Mucosa of gallbladder (tissue), 1 donor: ENCODE measurements at places on chromosomes 11 and 22. TPM values are rescaled to one million over a fixed set of nuclear protein-coding genes. Genes with fewer than 3 reads are reported as not detected.

DNA sequence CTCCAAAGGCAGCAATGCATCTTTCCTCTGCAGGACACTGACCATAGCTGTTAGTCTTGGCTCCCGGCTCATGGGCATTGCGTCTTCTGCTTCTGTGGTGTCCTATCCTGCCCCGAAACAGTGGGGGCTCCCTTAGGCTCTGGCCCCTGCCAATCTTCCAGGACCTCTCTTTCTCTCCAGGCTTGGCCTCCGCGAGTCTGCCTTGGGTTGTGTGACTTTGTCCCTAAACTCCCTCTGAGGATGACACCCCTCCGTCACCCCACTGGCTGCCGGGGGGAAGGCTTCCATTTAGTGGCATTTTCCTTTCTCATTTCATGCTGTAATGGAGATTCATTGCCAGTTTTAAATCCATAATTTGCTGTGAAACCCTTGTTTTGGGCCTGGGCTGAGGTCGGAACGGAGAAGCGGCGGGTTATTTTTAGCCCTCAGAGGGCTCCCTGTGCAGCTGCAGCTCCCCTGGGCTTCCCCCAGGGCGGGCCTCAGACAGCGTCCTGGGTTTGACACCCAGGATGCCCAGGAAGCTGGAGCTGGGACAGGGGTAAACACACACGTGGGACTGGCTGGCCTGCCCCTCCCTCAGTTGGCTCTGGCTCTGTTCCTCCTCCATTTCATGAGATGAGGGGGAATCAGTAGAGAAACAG is 156.1 kb downstream of the ST3GAL4 start:
- DNase-seq, result no peak

- no peak for DNase-seq
Measured at GRCh38 chr11:12467610-12468009, 90.2 kb downstream of the PARVA start.

GRCh38 chr11:31480930-31481329 is 28.5 kb downstream of the IMMP1L start:
- no peak for DNase-seq

GRCh38 chr22:23520863-23521440 is 59.1 kb downstream of the IGLL1 start:
- DNase-seq, result no peak

DNA sequence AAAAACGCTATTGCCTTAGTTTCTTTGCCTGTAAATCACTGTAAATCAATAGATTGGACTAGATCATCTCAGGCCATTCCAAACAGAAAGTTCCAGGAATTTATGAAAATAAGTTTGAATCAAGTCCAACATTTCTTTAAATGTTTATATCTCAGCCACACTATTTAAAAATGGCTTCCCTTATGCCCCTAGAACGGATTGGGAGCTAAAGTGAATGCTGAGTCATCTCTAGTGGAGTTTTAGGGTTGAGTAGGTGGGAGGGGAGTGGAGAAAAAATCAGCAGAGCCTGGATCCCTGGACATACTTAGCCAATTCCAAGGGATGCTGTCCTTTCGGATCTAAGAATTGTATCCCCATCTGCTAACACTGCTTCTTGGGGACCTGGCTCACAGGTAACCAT is 48.6 kb downstream of the EHF start:
- DNase-seq, result no peak

- peak; percentile 43 for DNase-seq
Measured at GRCh38 chr22:43273902-43274484, 69.2 kb downstream of the SCUBE1 start.

DNA sequence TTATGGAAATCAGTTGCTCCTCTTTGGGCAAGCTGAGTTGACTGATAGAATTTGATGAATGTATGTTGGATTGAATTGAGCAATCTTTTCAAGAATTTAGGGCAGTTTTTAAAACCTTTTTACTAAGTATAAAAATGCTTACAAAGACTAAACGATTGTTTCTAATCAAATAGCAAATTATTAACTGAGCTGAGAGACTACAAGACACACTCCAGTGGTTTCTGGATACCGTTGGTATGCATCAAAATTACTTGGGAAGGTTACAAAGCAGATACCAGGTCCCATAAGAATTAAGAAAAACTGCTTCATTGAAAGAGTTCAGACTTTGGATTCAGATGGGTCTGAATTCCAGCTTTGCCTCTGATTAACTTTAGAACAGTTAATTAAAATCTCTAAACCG is 721.4 kb downstream of the FAM181B start:
- DNase-seq, result no peak

The OR4P4 gene
- total RNA-seq, result not detected

The IL17RA gene
- total RNA-seq, result 27.2 TPM

The HTR3B gene
- not detected for total RNA-seq

The RFPL1 gene
- total RNA-seq, result not detected

The UBQLN3 gene
- 0.26 TPM for total RNA-seq
